ENCODE measurements at places on chromosomes 1 and 21.

DNA sequence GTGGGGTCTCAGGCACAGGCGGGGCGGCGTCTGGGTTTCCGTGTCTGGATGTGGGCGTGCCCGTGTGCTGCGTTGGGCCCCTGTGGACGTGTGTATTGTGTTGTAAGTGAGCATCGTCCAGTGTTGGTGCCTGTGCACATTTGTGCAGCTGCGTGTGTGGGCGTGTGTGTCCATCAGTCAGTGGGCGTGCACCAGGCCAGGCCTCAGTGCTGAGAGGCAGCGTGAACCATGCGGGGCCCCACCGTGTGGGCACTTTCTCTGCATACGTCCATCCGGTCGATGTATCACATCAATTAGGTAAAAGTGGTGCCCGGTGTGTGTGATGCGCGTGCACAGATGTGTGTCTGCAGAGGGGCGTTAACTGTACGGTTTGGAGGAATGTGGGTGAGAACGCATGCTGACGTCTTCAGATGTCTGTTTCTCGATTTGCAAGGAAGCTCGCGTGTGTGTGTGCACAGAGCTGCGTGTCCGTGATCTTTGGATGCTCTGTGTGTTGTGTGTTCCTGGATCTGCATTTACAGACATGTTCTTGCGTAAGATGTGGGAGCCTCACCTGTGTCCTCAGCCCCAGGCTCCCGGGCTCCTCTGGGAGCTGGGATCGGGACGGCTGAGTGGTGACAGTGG lies 24.6 kb downstream of the AGRN start:
- DNase-seq: no peak

- DNase-seq: no peak
These were observed 17.3 kb upstream of the ABCG1 start for GRCh38 chr21:42201615-42202161.

DNA sequence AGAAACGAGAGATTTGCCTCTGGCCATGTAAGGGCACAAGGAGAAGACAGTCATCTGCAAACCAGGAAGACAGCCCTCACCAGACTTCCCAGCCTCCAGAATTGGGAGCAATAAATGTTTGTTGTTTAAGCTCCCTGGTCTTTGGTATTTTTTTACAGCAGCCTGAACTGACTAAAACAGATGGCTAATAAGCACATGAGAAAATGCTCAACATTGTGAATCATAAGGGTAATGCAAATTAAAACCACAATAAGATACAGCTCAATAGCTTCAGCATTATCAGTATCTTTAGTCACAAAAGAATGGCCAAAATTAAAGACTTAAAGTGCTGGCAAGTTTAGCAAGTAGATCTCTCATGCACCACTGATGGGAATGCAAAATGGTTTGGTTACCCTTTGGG lies 11.7 kb downstream of the UBE2G2 start:
- no peak for DNase-seq

- DNase-seq: no peak
These were observed 303.8 kb downstream of the NPHP4 start for GRCh38 chr1:5688081-5689077.

GRCh38 chr1:244614113-244614836 lies 38.7 kb upstream of the DESI2 start:
- no peak for DNase-seq

DNA sequence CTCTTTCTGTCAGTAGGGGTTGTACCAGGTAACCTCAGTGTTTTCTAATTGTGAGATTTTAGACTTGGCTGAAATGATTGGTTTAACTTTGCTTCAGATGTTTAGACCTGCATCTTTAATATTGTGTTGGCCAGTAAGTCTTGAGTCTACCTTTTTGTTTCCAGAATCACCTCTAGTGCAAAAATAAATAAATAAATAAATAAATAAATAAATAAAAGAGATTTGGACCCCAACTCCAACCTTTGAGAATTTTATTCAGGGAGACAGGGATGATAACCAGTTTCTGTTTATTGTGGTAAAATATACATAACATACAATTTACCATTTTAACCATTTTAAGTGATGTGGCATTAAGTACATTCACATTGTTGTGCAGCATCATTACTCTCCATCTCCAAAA lies 64.4 kb downstream of the RAVER2 start:
- DNase-seq: no peak

DNA sequence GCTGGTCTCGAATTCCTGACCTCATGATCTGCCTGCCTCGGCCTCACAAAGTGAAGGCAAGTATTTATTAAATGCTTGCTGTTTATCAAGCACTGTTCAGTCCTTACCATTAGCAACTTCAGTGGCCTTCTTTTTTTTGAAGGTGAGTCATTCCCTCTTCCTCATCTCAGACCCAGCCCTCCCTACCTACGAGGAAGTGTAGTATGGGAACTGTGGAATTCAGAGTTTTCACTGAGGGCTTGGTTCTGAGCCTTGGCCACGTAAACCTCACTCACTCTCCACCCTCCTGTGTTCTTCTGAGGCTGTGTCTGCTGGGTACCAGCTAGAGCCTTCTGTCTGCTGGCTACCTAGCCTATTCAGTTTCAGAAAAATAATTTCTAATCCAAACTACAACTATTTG lies 218.3 kb upstream of the SGIP1 start:
- DNase-seq: no peak

- DNase-seq: no peak
These were observed 29.0 kb downstream of the SOAT1 start for GRCh38 chr1:179322557-179322956.

DNA sequence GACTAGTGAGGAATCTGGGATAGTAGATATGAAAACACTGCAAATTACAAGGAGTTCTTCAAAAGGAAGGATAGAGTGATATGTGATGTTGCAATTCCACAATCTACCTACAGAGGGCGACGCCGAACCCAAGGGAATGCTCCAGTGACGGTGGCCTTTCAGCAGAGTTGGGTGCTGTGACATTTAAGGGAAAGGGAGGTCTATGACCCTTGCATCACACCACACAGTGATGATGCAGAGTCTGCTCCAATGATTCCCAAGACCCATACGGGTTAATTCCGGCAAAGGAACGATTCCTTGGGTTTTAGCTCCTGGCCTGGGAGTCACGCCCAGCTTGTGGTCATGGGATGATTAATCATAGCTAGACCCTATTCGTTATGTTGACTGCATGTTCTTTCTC lies 123.0 kb upstream of the IGSF21 start:
- no peak for DNase-seq

DNA sequence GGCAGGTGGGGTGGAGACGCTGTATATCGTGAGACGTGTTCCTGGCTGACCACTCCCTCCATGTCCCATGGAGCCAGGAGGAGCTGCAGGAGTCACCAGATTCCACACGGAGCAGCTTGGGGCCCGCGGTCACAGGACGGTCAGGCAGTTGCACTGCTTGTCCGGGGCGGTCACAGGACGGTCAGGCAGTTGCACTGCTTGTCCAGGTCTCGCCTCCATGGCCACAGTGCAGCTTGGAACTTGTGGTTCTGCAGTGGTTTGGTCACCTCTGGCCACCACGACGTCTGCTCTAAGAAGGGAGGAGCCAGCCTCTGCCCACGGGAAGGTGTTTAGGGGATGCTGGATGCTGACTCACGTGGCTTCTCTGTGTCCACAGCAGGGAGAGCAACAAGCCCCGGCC lies 33.0 kb downstream of the SLX9 start:
- DNase-seq: no peak

GRCh38 chr1:30229960-30230359 lies 493.4 kb downstream of the MATN1 start:
- no peak for DNase-seq

- no peak for DNase-seq
These were observed 293.9 kb downstream of the SDCCAG8 start for GRCh38 chr1:243549791-243550190.

DNA sequence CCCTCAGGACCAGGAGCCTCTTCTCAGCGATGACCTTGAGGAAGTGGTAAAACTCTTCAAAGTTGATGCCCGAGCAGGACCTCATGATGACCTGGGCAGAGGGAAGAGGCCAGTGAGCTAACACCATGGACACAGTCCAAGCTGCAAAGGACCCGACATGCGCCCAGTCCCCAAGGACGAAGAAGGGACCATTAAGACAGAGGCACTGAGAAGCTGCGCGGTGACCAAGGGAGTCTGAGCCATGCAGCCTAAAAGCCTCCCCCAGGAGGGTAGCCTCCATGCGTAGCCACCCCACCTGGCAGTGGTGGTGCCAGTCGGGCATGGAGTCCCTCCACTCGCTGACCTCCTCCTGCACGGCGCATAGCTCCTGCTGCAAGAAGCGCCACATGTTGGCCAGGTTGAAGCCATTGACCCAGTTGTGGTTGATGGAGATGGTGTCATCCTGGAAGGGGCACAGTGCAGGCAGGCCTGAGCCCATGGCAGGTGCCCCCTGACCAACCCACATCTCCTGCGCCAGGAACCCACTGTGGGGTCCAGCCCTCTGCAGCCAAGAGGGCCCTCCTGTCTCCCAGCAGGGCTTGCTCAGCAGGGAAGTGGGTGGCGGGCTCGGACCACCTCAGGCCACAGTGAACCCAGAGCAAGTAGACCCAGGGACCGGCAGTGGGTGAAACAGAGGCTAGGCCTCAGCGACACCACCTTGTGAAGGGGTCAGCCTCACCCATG lies 2.4 kb downstream of the JMJD4 start:
- DNase-seq: no peak

DNA sequence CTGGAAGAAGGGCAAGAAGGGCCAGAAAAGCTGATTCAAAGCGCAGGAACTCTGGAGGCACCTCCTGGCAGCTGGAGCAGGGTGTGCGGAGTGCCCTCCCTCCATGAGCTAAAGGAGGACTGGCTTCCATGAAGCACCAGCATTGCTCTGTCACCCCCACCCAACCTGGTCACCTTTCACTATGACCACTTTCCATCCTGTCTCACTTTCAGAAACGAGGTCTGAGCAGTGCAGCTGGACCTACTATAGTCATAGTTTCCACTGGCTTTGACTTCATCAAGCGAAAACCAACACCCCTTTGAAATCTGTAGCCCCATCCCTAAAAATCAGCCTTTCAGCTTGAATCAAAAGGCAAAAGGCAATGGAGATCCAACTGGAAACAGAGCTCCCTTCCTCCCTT lies 84.8 kb upstream of the CACNA1E start:
- DNase-seq: no peak

DNA sequence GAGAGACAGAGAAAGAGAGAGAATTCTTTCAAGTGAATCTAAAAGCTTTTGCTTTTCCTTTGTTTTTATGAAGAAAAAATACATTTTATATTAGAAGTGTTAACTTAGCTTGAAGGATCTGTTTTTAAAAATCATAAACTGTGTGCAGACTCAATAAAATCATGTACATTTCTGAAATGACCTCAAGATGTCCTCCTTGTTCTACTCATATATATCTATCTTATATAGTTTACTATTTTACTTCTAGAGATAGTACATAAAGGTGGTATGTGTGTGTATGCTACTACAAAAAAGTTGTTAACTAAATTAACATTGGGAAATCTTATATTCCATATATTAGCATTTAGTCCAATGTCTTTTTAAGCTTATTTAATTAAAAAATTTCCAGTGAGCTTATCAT lies 117.6 kb downstream of the PTPRC start:
- DNase-seq: no peak

DNA sequence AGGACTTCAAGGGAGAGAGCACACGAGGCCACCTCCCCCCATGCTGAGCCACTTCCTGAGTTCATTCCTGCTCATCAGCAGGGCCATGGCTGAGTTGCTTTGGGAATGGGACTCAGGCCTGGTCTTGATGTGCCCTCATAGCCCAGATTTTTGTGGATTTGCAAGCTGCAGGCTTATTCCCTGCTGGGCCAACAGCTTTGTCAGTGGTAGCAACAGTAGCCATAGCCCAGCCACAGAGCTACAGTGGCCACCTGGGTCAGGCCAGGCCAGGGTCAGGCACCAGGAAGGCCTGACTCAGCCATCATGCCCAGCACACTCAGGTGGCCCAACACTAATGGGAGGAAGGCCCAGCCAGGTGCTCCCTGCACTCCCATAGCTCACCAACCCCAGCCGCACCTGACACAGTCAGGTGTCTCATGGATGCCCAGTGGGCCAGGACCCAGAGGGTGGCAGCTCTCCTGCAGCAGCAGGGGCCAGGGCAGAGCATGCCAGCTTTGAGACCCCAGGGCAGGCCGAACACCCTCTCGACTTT lies 33.5 kb downstream of the EPHA2 start:
- DNase-seq: no peak

DNA sequence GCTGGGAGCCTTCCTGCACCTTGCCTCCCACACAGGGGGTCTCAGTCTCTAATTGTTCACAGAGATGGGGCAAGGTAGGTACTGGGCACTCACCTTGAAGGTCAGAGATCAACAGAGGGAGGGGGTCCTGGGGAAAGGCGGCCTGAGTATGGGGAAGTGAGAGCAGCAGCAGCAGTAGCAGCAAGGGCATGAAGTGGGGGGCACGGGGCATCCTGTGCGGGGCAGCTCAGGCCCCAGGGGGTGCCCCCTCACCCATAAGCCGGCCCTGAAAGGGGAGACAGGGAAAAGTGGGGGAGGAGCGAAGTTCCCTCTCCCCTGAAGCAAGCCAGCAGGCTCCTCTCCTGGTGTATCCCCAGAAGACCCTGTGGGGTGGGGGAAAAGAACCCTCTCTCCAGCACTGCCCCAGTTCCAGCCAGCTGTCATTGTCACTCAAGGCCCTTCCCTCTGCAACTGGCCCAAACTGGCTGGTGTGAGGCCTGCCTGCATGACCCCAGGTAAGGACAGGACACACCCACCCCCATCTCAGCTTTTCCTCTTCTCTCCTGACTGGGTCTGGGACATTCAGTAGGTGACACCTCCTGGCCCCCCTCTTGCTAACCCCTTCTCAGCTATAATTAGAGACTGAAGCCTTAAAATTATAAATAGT lies 3.9 kb downstream of the SEMA6C start:
- DNase-seq: no peak
